Femur (tissue), 1 donor: ENCODE measurements at places on chromosomes 4 and X.
A peak's percentile ranks its signal among the peaks of the same experiment; 100 is the strongest.

GRCh38 chr4:151940926-151941617 lies 180.3 kb upstream of the GATB start:
- no peak for DNase-seq

- no peak for DNase-seq
These were observed 152.3 kb upstream of the MAD2L1 start for GRCh38 chr4:120218981-120219380.

- DNase-seq, result peak; percentile 83
These were observed 31.1 kb downstream of the ACOX3 start for GRCh38 chr4:8409264-8410065.

DNA sequence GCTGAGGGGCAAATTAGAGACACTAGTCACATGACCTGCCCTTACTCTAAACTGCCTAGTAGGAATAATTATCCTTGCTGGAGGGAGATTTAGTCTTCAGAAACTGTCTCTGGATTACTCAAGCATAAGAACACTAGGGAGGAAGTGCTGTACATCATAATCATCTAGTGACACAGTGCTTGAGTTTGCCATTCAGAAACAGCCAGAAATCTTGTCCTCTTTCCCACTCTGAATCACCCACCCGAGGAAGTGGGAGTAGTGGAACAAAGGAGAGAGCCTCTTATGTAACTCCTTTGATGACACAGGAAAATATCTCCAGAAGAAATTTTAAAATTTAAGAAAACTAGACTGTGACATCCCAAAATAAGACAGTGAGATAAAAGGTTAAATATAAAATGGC lies 69.3 kb upstream of the PCDH19 start:
- no peak for DNase-seq

DNA sequence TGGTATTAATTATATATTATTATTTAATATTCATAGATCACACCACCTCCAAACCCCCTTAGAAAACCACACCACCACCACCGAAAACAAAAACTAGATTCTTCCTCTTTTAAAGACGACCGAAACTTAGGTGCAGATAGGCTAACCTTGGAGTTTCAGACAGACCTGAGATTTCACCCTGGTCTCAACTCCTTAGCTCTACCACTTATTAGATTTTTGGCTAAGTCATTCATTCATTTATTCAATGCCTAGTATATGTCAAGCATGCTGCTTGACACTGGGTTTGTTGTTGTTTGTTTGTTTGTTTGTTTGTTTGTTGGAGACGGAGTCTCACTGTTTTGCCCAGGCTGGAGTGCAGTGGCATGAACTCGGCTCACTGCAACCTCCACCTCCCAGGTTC lies 9.5 kb upstream of the BMP2K start:
- DNase-seq, result no peak

GRCh38 chr4:168257768-168258167 lies 60.8 kb downstream of the DDX60 start:
- DNase-seq, result no peak

GRCh38 chrX:3777416-3777815 lies 64.0 kb upstream of the PRKX start:
- DNase-seq, result no peak
